ENCODE measurements at places on chromosomes 12 and 14.

- DNase-seq = no peak
Observed at GRCh38 chr12:109959411-109960093, 36.6 kb downstream of the GIT2 start.

GRCh38 chr12:68868043-68868790 is 60.2 kb downstream of the MDM2 start:
- no peak for DNase-seq

DNA sequence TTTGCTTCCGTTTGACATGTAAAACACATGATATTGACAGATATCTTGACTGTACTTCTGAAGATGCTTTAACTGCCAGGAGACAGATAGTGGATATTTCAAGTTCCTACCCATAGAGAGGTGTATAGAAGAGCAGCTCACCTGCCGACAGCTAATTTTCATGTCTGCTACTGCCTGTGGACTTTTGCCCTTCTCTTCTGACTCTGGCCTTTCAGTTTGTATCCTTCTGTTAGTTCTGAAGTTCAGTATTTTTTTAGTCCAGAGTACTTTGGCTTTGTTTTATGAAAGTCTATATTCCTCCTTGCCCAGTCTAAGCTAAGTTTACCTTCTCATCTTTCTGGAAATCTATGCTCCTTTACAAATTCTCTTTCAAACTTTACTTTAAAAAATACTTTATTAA is 30.8 kb upstream of the STK38L start:
- no peak for DNase-seq

DNA sequence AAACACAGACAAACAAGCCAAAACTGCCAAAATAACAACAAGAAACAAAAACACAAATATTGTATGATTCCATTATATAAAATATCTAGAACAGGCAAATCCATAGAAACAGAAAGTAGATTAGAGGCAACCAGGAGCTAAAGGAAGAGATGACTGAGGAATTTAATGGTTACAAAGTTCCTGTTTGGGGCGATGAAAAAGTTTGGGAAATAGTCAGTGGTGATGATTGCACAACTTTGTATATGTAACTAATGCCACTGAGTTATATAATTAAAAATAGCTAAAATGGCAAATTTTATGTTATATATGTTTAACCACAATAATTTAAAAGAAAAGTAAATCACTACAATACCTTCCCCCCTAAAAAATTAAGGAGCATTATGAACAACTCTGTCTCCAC is 24.5 kb downstream of the GNPTAB start:
- no peak for DNase-seq

DNA sequence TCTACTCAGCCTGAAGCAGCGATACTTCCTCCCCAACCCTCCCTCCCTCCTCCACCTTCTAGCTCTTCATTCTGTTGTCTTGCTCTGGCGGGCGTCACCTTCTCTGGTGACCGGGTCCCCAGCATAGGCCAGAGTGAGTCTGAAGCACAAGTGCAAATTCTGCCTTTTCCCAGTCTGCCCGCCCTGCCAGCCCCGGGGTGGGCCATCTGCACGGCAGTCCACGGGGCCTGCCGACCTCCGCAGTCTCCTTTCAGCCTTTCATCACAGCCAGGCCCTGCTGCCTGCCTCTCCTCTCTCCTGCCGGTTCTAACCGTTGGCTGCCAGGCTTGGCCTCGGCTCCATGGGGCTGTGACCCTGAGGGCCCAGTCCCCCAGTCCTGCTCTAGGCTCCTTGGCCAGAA is 58.7 kb downstream of the TESC start:
- DNase-seq = no peak

GRCh38 chr14:53260286-53260685 is 107.2 kb upstream of the DDHD1 start:
- no peak for DNase-seq
